ENCODE measurements at places on chromosomes 1 and 21.

DNA sequence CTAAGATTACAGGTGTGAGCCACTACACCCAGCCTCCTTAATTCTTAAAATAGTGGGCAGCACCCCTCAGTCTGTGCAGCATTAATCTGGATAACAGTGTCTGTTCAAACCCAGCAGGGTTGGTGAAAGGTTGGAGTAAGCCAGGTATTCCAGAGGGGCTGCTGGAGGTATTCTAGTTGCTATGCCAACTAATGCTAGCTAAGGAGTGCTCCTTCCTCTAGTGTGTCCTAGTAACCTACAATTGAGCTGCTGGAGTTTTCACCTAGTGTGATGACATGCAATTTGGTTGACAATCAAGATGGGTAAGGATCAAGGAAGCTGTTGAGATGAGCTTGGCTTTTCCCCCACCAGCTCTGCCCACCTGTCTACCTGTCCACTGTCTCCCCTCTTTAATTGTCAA, 100.2 kb upstream of the IPO9 start:
- peak; percentile 53 for DNase-seq

GRCh38 chr1:95752515-95753381, 518.7 kb downstream of the RWDD3 start:
- no peak for DNase-seq

GRCh38 chr1:34740161-34740868, 14.5 kb upstream of the GJB5 start:
- DNase-seq, result peak; percentile 3

- DNase-seq, result no peak
These were observed 175.0 kb downstream of the VAV3 start for GRCh38 chr1:107789817-107790524.

- DNase-seq, result no peak
These were observed 16.8 kb upstream of the PLEKHG5 start for GRCh38 chr1:6508154-6508815.

- peak; percentile 58 for DNase-seq
These were observed 25.7 kb downstream of the WARS2 start for GRCh38 chr1:119114786-119115185.

GRCh38 chr1:161235957-161236775, 1.8 kb downstream of the NR1I3 start:
- DNase-seq, result no peak

- DNase-seq, result no peak
These were observed 58.3 kb upstream of the KCNH1 start for GRCh38 chr1:211192227-211192626.

GRCh38 chr21:39675993-39676661, 63.4 kb downstream of the B3GALT5 start:
- peak; percentile 92 for DNase-seq

DNA sequence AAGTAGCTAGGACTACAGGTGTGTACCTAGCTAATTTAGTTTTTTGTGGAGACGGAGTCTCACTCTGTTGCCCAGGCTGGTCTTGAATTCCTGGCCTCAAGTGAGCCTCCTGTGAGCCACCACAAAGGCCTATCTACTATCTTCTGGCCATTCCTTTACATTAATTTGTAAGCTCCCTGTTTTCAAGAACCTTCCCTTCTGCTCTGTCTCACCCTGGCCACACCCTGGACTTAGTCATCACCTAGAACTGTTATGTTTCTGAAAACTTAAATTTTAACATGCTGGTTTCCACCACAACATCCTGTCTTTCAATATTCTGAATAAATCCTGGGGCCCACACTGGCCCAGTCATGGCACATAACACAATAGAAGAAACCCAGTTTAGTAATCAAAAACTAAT, 4.9 kb upstream of the B4GALT3 start:
- no peak for DNase-seq

DNA sequence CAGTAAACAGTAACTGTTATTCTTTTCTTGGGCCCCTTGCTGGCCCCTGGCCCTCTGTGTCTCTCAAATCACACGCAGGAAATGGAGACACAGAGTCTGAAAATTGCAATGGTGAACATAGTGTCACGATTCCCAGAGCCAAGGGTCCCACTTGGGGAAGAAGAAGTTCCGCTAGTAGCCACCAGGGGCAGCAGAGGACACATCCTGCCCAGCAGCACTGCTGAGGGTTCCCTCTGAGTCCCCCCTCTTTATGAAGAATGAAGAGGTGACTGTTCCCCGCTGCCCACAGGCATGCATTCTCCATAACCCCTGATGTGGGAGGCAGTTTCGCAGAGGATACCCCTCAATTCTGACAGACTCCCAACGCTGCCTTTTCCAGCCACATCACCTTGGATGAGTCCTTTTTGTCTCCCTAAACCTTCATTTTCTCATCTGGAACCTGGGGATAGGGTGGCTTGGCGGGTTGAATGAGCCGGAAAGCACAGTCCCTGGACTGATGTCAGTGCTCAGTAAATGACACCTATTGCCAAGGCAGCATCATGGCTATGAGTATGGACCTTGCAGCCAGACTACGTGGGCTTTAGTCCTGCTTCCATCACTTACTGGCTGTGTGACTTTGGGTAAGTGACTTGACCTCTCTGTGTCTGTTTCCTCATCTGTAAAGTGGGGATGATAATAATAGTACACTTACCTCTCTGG, 238.0 kb upstream of the TMEM51 start:
- peak; percentile 20 for DNase-seq

DNA sequence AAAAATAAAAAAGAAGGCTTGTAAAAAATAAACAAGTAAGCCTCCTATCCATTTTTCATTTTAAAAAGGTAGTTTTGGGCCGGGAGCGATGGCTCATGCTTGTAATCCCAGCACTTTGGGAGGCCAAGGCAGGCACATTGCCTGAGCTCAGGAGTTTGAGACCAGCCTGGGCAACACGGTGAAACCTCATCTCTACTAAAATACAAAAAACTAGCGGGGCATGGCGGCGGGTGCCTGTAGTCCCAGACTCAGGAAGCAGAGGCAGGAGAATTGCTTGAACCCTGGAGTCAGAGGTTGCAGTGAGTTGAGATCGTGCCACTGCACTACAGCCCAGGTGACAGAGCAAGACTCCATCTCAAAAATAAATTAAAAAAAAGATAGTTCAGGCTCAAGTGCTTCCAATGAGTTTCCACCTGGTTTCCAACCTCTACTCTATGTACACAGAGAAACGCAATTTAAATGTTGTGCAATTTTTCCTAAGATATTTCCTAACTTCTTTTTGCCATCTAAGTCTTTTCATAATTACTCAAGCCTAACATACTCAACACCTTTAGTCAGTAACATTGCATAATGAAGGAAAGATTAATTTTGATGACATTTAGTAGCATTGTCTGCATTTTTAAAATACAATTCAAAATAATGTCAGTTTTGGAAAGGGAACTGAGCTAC, 106.3 kb downstream of the KCNT2 start:
- no peak for DNase-seq

DNA sequence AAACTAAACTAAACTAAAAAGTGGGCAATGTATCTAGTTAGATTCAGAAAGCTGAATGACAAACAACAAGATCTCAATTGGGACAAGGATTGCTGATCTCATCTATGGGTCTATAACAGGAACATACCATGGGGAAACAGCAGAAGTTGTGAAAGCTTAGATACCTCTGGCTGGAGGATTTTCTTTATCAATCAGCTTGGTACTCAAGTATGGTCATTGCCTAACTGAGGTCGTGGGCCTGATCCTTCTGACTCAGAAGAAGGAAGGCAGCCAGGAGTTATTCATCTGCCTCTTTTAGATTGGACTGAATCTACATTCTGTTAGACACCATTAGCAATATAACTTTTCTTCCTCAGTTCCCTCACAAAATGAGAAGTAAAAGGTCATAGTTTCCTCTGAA, 39.7 kb downstream of the DNTTIP2 start:
- DNase-seq, result no peak

GRCh38 chr1:110338309-110338885, 780 bp upstream of the RBM15 start:
- peak; percentile 89 for DNase-seq

DNA sequence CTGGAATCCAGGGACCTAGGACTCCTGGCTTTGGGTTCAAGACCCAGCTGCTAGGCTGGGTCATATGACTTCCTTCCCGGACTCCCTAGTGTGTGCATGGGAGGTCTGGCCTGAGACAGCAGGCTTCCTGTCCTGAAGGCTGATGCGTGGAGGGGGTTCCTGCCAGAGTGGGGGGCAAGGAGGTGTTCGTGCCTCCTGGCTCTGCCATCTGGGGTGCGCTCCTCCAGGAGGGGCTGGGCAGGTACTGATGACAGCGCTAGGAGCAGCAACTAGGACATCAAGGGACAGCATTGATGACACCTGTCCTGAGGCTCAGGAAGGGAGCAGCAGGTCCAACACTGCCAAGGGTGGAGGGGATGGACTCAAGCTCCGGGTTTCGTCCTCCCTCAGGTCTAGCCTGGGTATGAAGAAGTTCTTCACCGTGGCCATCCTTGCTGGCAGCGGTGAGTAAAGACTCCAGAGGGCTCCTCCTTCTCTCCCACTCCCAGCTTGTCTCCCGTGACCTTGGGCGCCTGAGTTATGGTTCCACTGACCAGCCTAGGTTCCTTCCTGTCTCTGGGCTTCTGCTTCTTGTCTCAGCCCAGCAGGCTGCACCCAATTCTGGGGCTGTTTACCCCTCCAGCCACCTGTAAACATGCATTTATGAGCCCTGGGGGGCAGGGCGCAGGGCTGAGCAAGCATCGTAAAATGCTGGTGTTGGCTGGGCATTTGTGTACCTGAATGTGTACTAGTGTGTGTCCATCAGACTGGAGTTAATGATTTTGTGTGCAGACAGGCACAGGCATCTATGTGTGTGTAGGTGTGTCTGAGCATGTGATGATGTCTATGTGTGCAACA, 871 bp downstream of the PLA2G2F start:
- DNase-seq, result no peak

GRCh38 chr21:33230545-33231324, 997 bp downstream of the IFNAR2 start:
- no peak for DNase-seq

GRCh38 chr1:184160236-184160635, 108.7 kb downstream of the TSEN15 start:
- no peak for DNase-seq

DNA sequence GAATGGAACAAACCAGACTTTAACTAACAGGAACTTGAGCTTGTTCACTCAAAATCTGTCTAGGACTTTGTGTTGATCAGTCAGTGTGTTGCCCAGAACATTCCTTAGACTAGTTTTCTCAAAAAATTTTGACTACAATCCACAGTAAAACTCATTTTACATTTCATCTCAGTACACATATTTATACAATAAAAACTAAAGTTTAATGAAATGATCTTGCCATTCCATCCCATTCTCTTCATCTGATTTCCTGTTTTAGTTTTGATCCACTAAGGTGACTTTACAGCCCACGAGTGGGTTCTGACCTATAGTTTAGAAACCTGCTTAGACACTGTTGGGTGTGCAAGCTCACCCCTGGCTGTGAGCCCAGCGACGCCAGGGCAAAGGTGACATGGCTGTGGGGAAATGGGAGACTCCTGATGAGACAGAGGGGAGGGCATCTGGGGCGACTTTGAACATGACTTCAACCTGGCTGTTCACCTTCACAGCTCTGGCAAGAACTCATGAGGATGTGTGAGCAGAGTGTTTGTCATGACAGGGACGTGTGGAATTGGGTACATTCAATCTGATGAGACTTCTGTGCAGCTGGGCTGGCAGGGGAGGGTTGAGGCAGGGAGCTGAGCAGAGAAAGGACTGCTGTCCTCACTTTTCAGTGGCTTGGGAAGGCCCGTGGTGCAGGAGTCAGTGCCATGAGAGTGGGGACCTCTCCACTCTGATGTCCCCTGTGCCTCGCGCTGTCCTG, 40.6 kb downstream of the LHX4 start:
- DNase-seq, result no peak

GRCh38 chr1:40435471-40435870, 14.8 kb upstream of the ZFP69B start:
- DNase-seq, result no peak

DNA sequence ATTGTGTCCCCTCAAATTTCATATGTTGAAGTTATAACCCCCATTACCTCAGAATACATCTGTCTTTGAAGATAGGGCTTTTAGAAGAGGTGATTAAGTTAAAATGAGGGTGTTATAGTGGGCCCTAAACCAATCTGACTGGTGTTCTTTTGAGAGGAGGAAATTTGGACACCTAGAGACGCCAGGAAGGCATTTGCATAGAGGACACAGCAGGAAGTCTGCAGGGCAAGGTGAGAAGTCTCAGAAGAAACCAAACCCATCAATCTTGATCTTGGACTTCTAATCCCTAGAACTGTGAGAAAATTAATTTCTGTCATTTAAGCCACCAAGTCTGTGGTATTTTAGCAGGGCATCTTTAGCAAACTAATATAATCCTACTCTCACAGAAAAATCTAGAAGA, 13.0 kb downstream of the GOLPH3L start:
- no peak for DNase-seq

DNA sequence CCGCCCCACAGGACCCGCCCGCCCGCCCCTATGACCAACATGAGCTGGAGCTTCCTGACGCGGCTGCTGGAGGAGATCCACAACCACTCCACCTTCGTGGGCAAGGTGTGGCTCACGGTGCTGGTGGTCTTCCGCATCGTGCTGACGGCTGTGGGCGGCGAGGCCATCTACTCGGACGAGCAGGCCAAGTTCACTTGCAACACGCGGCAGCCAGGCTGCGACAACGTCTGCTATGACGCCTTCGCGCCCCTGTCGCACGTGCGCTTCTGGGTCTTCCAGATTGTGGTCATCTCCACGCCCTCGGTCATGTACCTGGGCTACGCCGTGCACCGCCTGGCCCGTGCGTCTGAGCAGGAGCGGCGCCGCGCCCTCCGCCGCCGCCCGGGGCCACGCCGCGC, 7.9 kb upstream of the IBA57 start:
- DNase-seq, result no peak

DNA sequence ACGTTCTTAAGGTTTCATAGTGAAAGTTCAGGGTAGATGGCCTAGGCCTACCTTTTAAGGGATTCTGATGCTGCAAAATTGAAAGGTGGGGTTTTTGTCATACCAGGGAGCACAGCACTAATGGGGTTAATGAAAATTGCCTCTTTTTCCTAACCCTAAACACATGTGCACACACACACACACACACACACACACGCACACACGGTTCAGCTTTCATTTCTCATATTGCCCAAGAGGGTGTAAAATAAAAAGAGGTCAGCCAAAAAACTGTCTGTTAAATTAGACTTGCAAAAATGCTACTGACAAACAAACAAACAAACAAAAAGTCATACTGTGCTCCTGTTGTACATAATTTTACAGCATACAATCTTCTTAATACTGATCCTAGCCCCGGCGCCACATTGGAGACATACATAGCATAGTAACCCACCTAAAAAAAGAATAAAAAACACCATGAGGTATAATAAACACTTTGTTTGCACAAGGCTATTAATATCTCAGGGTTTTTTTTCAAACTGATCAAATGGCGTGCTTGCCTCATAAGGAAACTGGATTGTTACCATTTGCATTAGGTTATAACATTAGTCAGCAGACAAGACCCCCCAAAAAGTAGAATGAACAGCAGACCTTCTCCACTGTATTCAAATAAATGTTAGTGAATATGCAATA, 69.1 kb downstream of the TGFB2 start:
- no peak for DNase-seq
